ENCODE measurements at places on chromosomes 3 and 15.
A peak's percentile ranks its signal among the peaks of the same experiment; 100 is the strongest.

GRCh38 chr3:152419748-152420147 is 151.0 kb downstream of the MBNL1 start:
- no peak for DNase-seq

DNA sequence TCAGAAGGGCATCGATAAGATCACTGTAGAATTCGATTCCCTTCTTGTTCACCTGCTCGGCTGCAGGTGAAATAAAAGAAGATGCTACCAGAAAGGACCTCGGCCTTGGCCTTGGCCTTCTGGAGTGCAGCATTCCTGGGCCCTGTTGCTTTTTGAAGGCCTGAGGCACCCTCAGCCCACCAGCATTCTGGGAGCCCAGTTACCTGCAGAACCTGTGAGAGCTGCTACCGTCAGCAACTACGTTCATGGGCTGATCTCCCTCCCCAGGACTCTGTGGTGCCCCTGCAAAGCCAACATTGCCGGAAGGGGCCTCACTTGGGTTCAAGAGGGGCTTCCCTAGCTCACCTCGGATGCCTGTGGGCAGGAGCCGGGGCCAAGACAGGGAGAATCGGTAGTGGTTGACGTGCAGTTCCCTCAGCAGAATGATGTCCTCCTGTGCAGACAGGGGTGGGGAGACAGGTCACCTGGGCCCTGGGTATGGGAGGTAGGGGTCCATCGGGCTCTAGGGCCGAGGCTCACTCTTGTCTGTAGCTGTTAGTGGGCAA is 2.2 kb downstream of the LCTL start:
- no peak for DNase-seq

GRCh38 chr15:99466701-99467337 is 99.0 kb upstream of the MEF2A start:
- no peak for DNase-seq

GRCh38 chr3:19811689-19812088 is 122.3 kb downstream of the EFHB start:
- DNase-seq: no peak

- no peak for DNase-seq
Observed at GRCh38 chr3:10600296-10600714, 94.9 kb upstream of the ATP2B2 start.

- DNase-seq: no peak
Observed at GRCh38 chr3:60215946-60216345, 1035.3 kb downstream of the FHIT start.

GRCh38 chr3:149736175-149736952 is 15.9 kb downstream of the COMMD2 start:
- DNase-seq: no peak

DNA sequence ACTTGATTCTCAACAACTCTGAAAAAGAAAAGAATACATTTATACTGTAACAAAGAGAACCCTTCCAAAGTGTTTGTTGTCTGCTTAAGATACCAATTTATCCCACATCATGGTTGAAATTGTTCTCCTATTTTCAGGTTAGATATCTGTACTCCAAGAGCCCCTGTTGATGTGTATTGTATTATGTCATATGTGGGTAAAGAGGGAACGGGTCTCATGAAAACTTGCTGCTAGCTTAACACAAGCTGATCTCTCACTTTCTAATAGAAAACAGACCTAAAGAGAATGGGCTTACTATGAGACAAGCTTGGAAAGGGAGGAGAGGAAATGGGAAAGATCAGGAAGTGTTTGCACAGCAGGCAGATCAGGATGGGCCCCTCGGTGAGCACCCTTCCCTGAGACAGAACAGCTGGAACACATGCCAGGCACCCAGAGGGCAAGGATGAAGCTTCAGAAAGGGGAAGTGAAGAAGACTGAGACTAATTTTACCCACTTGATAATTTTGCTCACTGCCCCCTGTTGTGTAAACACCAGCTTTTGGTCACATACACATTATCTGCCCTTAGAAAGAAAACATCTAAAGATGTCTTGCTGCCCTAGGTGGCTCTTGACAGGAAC is 747.9 kb upstream of the CCDC54 start:
- DNase-seq: no peak

GRCh38 chr3:114290911-114291901 is 2.6 kb upstream of the TIGIT start:
- DNase-seq: peak; percentile 86

- no peak for DNase-seq
Observed at GRCh38 chr3:116001151-116001621, 377.9 kb downstream of the GAP43 start.

DNA sequence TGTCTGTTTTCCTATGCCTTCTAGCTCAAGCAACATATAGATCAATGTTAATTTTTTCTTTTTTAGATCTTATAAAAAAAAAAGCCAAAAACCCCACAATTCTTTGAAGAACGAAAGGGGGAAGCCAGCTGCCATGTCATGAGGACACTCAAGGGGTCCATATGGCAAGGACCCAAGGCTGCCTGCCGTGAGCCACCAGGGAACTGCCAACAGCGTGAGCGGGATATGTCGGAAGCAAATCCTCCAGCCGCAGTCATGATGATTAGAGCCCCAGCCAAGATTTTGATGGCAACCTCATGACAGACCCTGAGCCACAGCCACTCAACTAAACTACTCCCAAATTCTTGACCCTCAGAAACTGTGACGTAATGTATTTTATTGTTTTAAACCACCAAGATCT is 6.5 kb downstream of the GP5 start:
- no peak for DNase-seq

DNA sequence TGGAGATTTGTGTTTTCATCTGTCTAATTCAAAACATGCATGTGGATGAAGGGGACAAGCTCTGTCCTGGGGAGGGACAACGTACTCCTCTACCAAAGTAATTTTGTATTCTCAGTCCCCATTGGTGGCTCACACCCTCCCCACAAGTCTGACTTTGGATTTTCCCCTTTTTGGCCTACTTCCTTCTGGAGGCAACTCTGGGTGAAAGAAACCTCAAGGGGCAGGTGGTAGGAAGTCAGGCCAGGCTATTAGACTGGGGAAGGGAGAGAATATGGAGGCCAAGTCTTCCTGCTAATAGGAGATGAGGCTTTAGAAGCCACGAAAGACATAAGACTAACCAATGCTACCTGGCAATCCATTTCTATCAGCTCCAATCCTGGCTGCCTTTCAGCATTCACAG is 124.9 kb upstream of the RASGRP1 start:
- DNase-seq: no peak

- DNase-seq: no peak
Observed at GRCh38 chr3:177890359-177890683, 645.9 kb upstream of the KCNMB2 start.

- DNase-seq: no peak
Observed at GRCh38 chr3:33071181-33071580, 25.8 kb downstream of the GLB1 start.

- DNase-seq: peak; percentile 1
Observed at GRCh38 chr3:111072031-111072921, 660 bp downstream of the NECTIN3 start.

GRCh38 chr3:114192136-114192535 is 13.3 kb upstream of the DRD3 start:
- DNase-seq: no peak

- DNase-seq: no peak
Observed at GRCh38 chr15:29097168-29097567, 172.5 kb downstream of the NSMCE3 start.

GRCh38 chr3:124260206-124260915 is 268.4 kb upstream of the ROPN1 start:
- DNase-seq: no peak

GRCh38 chr15:82113106-82113715 is 67.4 kb upstream of the MEX3B start:
- DNase-seq: no peak

DNA sequence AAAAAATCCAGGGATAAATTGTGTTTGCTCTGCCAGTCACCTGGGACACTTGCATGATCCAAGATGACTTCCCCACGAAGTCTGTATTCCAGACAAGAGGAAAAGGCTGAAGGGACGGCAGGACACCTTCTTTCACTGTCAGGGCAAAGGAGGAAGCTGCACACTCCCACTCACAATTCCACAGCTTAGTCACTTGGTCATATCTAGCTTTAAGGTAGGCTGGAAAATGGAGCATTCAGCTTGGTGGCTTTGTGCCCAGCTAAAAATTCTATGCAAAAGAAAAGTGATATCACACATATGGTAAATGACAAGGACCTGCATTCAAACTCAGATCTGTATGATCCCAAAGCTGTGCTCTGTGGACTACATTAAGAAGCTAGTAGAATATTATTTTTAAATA is 109.2 kb upstream of the TPM1 start:
- no peak for DNase-seq

- DNase-seq: no peak
Observed at GRCh38 chr3:19263606-19264005, 115.3 kb downstream of the KCNH8 start.

GRCh38 chr15:88257311-88258092 is 963 bp upstream of the NTRK3 start:
- DNase-seq: no peak

- no peak for DNase-seq
Observed at GRCh38 chr3:29754346-29754745, 473.5 kb downstream of the RBMS3 start.

- no peak for DNase-seq
Observed at GRCh38 chr3:182947888-182948287, 32.5 kb downstream of the DCUN1D1 start.

- DNase-seq: no peak
Observed at GRCh38 chr3:165532851-165533250, 304.4 kb downstream of the BCHE start.

GRCh38 chr15:41690636-41691035 is 30.4 kb downstream of the MGA start:
- no peak for DNase-seq

DNA sequence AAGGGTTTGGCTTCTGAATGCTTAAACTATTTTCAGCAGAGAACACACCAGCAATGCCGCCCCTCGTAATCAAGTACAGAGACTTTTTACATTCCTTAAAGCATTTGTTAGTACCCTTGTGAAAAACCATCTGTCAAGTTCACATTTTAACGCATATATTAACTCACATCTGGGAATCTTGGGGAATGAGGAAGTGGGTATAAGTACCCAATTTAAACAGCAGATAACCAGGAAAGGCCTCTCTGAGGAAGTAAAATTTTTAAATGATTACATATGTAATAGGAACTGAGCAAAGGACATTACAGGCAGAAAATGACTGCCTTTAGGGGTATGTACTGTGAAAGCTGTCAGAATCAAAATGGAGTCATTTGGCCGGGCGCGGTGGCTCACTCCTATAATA is 12.8 kb upstream of the CFAP44 start:
- no peak for DNase-seq

DNA sequence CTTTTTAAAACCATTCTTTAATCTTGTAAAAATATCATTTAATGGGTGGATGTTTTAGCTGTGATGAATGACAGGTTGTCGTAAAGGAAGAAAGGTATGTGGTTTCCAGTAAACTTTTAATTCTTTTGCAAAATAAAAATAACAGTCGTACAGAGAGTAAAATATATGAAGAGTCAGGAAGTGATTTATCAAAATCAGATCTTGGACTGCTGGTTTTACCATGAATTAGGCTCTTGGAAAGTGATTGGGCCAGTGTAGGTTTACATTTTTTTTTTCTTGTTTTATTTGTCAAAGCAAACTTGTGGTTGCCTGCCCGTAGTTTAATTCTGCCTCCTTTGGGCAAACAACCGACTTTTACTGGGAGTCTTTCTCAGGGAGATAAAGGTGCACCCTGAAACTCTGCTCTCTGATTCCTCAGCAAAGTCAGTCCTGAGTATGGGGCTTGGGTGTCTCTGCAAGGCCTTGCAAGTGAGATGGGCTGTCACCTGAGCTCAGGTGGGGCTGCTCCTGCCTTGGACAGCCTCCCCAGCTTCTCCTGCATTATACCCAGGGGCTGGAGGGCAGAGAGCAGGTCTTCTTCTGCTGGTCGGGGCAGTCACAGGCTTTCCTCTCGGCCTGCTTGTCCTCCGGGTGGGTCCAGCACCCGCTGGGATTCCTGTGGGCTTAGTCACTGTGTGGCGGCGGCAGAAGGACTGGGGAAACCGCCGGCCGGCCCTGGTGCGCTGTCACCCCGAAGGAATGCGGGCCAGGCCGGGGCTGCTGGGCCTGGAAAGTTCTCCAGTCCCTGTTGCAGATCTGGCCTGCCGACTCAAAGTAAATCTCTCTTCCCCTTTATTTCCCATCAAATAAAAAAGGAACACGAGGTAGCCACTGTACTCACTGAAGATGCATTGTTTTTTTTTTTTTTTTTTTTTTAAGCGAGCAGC is 79.0 kb downstream of the IGF1R start:
- no peak for DNase-seq

Measured in stimulated activated naive B cell treated with anti-CD40 and anti-IgM and Interleukin-4, amounts not matched to agents 10 μg/mL and 1 μg/mL and 100 μg/mL, for 72 hours (primary cell).